Effector memory CD4-positive, alpha-beta T cell (primary cell): ENCODE measurements at places on chromosomes 2 and 18.

- no peak for DNase-seq
Measured at GRCh38 chr18:48543228-48543627, 4.4 kb downstream of the CTIF start.

DNA sequence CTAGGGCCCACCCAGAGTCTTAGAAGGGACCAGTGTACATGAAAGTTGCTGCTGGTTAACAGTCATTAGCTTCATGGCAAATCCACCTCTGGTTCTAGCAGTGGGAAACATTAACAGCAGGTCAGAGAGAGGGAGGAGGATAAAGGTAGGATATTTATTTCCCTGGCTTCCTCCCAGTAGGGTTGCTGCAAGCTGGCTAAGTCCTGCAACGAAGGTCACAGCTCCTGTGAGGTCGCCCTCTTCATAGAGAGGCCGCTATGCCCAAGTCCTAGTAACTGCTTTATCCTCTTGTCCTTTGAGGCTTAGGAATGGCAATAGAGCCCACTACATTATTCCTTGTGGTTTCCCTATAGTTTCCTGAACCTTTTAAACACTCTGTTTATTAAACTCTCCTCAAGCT is 84.0 kb upstream of the ACSL3 start:
- DNase-seq = no peak

- DNase-seq = no peak
Measured at GRCh38 chr2:66607152-66607551, 172.2 kb downstream of the MEIS1 start.

GRCh38 chr2:120236316-120236715 is 13.1 kb upstream of the TMEM185B start:
- DNase-seq = no peak

GRCh38 chr2:17830053-17831034 is 14.1 kb downstream of the MSGN1 start:
- no peak for DNase-seq

- DNase-seq = no peak
Measured at GRCh38 chr2:8799004-8799403, 38.4 kb downstream of the KIDINS220 start.

- DNase-seq = no peak
Measured at GRCh38 chr2:36613801-36614200, 15.8 kb upstream of the FEZ2 start.

DNA sequence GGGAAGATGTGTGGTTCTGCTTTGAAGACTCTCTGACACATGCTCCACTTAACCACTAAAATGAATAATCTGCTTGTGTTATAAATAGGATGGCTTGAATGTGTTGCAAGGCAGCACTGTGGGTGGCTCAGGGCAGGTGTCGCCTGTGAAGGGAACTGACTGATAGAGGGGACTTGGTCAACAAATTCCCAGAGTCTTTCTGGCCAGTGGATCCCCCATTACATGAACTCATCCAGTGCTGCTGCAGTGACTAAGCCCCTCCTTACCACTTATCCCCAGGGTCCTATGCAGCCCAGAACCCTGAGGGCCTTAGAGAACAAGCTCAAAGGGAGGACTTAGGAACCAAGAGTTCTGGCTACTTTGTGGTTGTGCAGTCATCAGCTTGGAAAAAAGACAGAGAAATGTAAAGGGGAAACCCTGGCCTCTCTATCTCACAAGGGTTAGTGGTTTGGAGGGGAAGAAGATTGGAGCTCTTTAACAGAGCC is 226.2 kb upstream of the TNP1 start:
- DNase-seq = no peak

DNA sequence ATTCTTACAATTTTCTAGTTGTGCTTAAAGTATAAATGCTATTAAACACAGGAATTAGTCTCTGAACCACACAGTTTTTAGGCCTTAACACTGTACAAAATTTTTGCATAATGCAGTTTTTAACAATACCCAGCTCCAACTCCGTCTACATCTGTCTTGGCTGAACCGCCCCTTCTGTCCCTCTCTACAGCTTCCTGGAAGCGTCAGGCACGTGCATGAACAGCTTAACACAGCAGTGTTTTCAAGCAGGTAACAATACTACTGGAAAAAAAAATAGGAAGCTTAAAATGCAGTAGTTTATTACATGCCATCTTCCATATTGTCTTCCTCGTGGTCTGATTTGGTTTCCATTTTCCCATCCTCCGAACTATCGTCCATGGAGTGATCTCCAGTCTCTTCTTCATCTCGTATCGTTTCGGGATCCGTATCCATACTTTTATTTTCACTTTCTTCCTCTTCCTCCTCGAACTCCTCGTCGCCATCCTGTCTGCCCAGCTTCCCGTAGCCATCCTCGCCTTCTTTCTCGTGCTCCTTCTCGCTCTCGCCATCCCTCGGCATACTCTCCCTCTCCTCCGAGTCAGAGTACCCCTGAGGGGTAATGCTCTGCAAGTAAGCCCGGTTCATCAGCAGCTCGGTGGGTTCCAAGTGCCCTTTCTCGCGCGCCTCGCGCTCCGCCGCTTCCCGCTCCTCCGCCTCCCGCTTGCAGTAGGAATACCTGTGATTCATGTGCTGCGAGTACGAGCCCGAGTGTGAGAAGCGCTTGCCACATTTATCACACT is 130.6 kb downstream of the ZEB2 start:
- no peak for DNase-seq

- no peak for DNase-seq
Measured at GRCh38 chr2:18186816-18187613, 308.5 kb downstream of the KCNS3 start.

GRCh38 chr2:53021292-53021691 is 746.3 kb upstream of the CHAC2 start:
- no peak for DNase-seq

DNA sequence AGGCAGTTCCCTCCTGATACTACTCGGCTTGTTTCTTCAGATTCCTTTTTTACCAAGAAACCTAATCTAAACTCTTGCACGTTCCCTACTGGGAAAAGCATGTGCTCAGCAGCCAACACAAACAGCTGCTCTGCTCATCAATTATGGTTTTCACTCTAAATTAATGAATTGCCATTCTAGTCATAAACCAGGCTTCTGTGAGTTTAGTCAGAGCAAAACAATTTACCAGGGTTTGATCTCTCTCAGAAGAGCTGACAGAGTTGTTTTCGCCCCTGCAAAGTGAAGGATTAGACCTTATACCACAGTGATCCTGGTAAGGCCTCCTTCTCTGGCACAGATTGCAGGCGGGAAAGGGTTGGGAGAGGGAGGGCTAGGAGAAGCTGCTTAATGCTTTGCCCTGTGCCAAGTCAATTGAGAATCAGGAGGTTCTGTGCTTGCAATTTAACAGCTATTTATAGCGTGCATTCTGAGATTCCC is 57.2 kb downstream of the REEP1 start:
- DNase-seq = no peak

DNA sequence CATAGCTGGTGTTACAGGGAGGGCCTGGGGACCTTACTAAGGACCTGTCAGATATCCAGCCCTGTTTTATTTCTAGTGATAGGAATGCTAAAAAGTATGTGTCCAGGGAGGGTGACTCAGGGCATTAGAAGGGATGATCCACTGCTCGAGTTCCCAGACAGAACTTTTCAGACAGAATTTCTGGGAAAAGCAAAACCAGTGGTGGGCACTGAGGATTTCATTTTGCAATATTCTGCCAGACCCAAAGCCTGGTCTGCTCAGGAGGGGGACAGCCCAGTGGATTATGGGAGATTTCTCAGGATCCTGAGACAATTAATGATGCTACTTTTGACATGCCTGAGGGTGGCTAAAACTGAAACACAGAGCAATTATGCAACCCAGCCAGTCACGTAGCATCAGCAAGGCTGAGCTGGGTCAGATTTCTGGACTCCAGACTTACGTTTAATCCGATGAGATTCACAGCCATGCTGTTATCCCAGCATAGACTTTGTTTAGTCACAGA is 4.7 kb upstream of the KCNE4 start:
- no peak for DNase-seq

GRCh38 chr2:132009874-132010521 is 151.8 kb downstream of the ANKRD30BL start:
- DNase-seq = no peak

GRCh38 chr2:63819256-63819655 is 22.4 kb upstream of the UGP2 start:
- no peak for DNase-seq

- DNase-seq = no peak
Measured at GRCh38 chr2:156083763-156084493, 248.6 kb downstream of the NR4A2 start.

DNA sequence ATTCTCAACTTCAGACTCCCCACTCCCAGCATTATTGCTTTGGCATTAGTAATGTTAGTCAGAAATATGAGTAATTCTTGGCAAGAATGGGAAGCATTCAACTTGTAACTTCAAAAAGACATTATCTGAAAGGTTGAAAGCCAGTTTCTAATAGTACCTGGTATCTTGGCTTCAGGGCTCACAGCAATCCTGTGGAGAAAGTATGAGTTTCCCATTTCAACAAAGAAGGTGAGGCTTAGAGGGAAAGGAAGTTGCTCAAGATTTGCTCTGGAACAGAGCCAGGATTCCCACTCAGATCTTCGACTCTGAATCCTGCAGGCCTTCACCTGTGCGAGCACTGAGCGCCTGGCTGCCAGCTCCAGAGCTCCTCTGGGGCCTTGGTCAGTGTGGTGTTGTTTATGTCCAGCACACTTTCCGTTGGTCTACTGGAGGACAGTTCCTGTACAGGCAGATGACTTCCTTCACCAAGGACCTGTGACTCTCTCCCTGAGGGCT is 136.1 kb downstream of the MCFD2 start:
- no peak for DNase-seq

- no peak for DNase-seq
Measured at GRCh38 chr2:11749646-11750349, 3.4 kb downstream of the LPIN1 start.

DNA sequence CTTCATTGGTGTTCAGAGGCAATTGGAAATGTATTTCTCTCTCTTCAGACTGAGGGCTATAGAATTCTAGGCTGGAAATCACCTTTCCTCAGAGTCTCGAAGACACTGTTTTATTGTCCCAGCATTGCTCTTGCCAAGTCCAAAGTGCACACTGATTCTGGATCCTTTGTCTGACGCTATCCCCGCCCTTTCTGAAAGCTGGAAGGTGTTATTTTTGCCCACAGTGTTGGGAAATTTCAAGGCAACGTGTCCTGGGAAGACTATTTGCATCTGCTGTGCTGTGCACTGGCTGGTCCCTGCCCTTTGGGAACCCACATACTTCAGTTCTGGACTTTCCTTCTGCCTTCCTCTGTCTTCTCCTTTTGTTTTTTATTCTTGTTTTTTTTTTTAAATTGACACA is 190.8 kb downstream of the SH3BP4 start:
- no peak for DNase-seq

DNA sequence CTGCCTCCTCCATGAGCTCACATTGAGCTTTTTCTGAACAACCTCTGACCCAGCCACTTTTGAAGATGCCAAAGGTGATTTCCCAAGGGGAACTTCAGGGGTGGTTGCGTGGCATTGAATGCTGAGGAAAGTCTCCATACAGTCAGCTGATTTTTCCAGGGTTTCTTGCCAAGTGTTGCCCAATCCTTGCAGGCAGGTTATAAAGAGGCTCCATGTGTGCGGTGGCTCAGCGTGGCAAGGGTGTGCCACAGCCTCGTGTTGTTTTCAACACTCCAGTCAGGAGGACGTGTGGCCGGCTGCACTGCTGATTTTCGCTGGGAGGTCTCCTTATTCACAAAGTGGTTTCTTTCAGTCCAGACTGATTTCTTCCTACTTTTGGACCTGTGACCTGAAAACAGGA is 81.4 kb upstream of the GATA6 start:
- DNase-seq = no peak

GRCh38 chr2:133418021-133418420 is 150.2 kb downstream of the NCKAP5 start:
- no peak for DNase-seq

- DNase-seq = no peak
Measured at GRCh38 chr2:45166229-45166890, 157.1 kb upstream of the SIX2 start.

DNA sequence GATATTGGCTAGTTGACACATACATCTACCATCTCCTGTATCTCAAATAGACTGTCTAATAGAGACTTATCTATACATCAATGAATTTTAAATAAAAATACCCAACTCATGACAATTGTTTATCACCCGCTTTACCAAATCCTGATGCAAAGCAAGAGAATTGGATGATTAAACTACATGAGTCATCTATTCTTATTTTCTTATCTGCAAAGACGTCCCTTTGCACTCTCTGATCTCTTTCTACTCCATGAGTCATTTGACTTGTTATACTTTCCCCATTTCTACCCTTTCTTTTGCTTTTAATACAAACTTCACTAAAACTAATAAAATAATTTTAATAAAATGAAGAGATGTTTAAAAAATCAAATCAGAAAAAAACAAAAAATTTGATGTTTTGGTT is 261.7 kb upstream of the MAP2 start:
- DNase-seq = no peak

- DNase-seq = no peak
Measured at GRCh38 chr2:8435608-8436007, 246.2 kb upstream of the ID2 start.

DNA sequence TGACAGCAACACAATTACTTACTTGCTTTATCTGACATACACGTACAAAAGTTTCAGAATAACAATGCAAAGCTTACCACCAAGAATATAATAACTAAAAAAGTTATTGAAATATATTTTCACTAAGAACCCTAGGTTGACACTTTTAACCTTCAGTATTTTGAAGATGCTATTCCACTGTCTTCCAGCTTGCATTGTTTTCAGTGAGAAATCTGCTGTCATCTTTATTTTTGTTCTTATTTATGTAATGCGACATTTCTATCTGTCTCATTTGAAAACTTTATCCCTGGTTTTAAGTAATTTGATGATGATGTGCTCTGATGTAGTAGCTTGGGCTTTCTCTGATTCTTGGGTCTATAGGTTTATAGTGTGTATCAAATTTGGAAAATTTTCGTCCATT is 165.0 kb upstream of the SMIM21 start:
- no peak for DNase-seq

DNA sequence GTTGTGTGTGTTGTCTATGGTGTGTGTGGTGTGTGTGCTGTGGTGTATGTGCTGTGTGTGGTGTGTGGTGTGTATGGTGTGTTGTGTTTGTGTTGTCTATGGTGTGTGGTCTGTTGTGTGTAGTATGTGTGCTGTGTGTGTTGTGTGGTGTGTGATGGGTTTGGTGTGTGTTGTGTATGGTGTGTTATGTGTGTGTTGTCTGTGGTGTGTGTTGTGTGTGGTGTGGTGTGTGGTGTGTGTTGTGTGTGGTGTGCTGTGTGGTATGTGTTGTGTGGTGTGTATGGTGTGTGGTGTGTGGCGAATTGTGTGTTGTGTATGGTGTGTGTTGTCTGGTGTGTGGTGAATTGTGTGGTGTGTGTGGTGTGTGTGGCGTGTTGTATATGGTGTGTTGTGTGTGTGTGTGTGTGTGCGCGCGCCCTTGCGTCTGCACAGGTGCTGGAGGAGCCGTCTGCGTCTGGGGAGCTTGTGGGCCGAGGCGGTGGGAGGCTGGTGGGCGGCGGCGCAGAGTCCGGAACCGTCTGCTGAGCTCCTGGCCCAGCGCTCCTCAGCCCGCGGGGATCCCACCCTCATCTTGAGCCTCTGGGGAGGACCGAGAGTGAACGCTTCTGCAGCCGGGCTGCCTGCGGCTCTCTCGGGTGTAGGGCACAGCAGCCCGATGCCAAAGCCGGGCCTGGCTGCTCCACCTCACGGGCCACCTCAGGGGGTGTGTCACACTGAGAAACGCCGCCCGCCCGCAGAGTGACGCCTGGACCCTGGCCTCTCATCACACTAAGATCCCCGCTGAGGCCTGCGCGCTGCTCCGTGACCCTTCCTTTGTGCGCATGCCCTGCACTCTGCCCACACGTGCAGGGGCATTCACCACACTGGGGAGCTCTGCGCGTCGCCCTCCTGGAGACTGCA is 8.8 kb upstream of the ADI1 start:
- no peak for DNase-seq
